ENCODE measurements at places on chromosomes 1 and 21.

GRCh38 chr1:234490793-234491479 is 12.0 kb upstream of the TARBP1 start:
- no peak for DNase-seq

DNA sequence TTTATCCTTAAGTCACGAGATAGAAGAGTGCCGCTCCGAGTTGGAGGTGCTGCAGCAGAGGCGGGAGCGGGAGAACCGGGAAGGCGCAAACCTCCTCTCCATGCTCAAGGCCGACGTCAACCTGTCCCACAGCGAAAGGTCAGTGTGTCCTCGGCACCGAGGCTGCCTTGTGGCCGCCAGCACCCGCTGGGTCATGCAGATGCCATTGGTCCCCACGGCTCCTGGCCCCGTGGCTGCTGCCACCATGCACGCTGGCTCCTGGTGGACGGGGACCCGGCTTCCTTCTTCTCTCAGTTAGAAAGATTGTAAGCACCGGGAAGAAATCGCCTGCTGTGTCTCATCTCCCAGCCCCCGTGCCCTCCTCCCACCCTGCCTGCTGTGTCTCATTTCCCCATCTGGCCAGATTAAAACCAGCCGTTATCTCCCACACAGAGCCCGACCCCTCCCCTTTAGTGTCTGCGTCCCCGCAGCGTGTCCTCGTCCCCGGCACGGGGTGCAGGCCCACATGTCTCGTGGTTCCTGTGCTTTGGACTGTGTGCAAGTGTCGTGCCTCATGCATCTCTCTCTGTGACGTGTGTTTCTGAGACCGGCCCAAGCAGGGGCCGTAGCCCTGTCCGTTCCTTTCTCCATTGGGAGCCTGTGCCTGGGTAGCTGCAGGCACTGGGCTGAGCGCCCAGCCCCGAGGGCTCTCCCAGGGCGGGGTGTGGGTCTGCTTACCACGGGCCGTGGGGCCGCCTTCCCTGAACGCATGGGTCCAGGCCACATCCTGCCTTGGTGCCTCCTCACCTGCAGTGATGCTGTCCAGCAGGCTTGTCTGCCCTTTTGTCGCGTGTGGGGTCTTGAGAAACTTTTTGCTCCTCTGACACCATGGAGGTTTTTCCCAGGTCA is 62.1 kb downstream of the PCNT start:
- no peak for DNase-seq

DNA sequence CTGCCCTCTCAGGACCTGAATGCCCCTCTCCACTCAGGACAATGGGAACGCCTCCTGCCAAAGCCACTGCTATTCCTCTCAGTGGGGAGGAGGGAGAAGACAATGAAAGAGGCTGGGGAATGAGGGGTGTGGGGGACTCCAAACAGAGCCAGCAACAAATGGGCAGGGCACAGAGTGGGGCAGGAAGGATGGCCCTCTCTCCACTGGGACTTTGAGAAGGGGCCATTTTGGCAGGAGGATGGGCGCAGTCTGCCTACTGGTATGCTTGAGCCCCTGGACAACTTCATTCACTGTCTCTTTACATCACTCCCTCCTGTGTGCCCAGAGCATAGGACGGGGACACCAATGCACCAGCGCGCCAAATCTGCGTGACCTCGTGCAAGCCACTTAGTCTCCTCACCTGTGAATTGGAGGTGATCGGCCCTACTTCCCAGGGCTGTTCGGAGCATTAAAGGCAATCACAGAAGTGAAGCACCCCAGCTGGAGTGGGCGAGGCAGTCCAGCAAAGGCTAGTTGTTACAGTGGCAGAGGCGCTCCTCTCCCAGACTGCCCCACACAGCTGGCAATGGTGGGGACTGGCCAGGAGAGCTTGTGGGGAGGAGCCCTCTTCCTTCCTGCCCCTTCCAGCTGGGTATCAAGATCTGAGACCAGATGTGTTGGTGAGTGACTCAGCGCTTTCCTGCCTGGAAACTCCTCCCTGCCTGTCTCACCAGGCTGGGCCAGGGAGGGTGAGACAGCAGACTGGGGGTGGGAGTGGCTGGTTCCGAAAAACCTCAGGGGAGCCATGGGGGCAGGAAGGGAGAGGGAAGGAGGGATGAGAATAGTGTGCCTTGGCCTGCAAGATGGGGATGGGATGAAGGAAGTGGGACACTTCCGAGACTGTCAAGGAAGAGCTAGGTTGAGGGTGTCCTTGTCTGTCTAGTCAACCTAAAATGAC is 22.4 kb upstream of the SYNC start:
- no peak for DNase-seq

DNA sequence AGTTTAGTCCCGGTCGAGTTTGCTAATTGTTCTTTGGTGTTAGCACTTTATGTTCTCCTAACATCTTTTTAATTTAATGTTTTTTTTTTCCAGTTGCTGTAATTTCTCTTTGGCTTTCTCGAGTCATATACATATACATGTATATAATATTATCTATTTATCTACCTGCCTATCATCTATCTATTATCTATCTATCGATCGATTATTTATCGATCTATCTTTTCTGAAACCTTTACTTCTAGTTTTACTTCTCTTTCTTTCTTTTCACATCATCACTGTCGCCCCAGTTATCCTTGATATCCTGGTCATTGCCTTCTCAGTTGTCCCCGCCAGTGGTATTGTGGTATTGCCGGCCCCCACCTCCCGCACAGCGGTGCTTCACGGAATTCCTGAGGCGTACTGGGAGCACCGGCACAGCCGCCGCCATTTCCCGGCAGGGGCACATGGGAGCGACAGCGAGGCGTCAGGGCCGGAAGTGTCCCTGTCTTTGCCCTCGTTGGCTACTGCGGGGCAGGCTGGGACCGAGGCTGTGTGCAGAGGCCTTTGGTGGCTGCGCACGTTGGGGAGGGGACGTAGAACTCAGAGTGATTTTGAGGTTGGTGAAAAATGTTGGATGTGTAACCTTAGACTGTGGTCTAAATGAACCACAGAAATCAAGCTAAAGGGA is 101.1 kb downstream of the NUF2 start:
- DNase-seq: no peak

GRCh38 chr1:5456090-5456811 is 536.0 kb downstream of the NPHP4 start:
- no peak for DNase-seq

- peak; percentile 80 for DNase-seq
These were observed at the start of gene PTPRF for GRCh38 chr1:43530483-43531106. TSS of gene PTPRF (plus strand) at chr1:43530883. CDS start at chr1:43545076, 14,193 bp downstream.

- no peak for DNase-seq
These were observed 978 bp downstream of the PRDM15 start for GRCh38 chr21:41877901-41878830.

GRCh38 chr1:176144526-176144925 is 62.6 kb downstream of the COP1 start:
- no peak for DNase-seq

- no peak for DNase-seq
These were observed 278.3 kb downstream of the KCTD3 start for GRCh38 chr1:215845234-215845891.

GRCh38 chr1:47837056-47837830 is 159.9 kb downstream of the TRABD2B start:
- DNase-seq: no peak

GRCh38 chr1:9108056-9108665 is 20.7 kb downstream of the GPR157 start:
- DNase-seq: no peak

- no peak for DNase-seq
These were observed 356.3 kb upstream of the C1orf174 start for GRCh38 chr1:4256351-4256750.

GRCh38 chr1:67561704-67562113 is 123.3 kb upstream of the GADD45A start:
- DNase-seq: peak; percentile 97

- DNase-seq: no peak
These were observed 55.7 kb downstream of the WDR3 start for GRCh38 chr1:117985239-117985638.

DNA sequence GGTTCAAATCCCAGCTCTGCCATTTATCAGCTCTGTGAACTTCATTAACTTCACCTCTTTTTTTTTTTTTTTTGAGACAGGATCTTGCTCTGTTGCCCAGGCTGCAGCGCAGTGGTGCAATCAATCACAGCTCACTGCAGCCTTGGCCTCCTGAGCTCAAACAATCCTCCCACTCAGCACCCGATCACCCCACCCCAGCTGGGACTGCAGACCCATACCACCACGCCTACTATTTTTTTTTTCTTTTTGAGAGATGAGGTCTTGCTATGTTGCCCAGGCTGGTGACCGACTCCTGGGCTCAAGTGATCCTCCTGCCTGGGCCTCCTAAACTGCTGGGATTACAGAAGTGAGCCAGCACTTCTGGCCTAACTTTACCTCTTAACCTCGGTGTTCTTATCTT is 2.2 kb upstream of the TRIT1 start:
- DNase-seq: no peak

DNA sequence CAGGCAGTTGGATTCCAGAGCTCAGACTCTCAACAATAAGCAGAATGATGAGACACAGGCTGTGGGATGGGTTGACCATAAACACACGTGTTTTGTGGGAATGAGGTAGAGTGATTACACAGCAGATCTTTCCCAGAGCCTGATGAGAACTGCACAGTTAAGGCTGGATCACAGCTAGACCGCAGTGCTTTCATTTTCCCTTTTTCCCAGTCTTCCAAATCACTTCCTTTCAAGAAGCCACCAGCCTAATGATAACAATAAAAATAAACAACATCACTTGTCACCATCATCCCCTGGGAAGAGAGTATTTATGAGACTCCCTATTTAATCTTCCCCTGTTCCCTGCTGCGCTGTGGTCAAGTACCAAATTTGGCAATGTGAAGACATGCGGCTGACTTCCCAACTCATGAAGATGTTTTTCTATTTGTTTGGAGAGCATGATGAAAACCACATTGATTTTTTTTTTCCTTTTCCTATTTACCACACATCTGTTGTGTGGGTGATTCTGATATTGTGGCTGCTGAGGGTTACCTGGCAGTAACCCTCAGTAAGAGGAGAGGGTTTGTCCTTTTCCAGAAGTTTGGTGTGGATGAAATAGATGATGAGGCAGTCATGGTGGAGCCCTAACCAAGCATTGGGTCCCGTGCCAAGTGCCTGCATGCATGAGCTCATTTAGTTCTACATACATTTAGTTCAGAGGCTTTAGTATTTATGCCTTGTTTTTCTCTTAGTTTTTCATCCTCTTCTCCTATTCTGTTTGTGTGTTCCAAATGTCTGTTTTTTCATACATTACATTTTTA is 248.9 kb upstream of the HOOK1 start:
- no peak for DNase-seq

DNA sequence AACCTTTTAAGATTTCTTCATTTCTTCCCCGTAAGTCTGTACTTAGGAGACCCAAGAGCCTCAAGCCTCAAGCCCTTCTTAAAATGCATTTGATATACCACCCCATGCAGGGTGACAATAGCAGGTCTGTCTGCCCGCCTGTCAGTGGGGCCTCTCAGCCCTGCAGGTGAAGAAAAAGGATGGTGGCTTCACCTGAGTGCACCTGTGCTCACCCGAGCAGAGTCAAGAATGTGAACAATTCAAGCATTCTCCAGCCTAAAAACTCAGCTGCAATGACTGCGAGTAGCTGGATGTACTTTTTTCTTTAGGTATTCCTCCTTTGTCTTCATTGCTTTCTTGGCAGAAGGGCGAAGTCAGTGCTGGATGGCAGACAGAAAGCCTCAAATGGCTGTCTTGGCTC is 203.3 kb downstream of the LMX1A start:
- no peak for DNase-seq

DNA sequence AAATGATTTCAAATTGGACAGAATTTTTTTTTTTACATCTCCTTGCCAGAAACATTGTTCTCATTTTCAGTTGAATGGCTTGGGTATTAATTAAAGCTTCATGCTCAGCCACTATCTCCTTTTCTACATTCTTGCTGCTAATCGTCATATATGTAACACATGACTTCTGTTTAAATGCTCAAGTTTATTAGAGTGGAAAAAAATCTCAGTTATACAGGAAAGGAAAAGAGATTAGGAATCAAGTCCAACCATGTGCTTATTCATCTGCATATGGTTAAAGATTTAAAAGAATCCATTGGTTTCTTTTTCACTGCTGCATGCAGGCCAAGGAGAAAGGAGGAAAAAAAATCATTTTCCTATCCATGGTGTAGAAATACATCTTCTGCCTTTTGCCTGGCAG is 47.3 kb upstream of the CNN3 start:
- DNase-seq: no peak

DNA sequence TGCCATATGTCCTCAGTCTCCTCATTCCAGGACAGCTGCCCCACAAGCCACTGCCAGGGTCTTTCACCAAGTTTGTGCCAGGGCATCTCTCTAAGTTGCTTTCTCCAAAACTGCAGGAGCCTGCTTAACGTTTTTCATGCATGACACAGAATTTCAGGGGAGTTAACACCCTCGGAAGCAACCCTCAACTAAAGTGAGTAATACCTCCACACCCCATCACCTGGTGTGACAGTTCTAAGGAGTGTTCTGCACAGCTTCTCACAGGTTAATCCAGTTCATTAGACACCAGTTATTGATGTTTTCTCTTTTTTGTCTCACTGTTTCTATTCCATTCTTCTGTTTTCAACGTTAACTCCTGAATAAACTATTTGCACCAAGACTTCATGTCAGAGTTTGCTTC is 115.0 kb downstream of the BACH1 start:
- no peak for DNase-seq

DNA sequence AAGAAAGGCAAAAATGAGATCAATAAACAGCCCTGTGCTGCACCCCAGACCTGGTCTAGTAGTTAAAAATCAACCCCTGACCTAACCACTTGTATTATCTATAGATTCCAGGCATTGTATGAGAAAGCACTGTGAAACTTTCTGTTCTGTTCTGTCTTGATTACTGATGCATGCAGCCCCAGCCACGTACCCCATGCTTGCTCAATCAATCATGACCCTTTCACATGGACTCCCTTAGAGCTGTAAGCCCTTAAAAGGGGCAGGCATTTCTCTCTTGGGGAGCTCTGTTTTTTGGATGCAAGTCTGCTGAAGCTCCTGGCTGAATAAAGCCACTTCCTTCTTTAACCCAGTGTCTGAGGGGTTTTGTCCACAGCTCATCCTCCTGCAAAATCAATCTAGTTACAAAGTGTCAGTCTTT is 24.2 kb upstream of the CD34 start:
- no peak for DNase-seq

- no peak for DNase-seq
These were observed 77.4 kb upstream of the BMP8A start for GRCh38 chr1:39413902-39414528.

GRCh38 chr1:21254335-21254951 is 35.8 kb downstream of the ECE1 start:
- DNase-seq: no peak

DNA sequence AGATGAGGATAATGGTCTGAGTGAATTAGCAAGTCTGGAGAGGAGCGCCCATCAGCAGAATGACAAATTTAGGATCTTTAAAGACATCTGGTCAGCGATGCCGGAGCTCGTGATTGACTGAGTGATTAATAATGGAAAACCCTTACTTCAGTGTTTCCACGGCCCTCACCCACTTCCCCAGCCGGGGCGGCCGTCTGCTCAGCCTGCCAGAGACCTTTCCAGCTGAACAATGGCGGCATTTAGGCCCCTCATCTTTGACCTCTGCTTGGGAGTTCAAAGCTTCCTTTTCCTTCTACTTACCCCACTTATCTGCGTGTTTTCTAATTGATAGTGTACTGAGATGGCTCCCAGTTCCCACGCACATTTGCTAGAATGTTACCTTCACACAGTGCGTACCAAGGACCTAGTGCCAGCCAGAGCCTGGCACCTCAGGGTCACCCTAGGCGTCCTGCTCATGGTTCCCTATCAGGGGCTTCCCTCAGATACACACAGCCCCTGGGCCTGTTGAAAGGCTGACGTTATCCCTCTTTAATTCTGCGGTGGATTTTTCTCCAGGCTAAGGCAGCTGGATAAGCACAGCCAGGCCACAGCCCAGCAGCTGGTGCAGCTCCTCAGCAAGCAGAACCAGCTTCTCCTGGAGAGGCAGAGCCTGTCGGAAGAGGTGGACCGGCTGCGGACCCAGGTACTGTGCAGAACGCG is 232.8 kb downstream of the SDCCAG8 start:
- no peak for DNase-seq

All from left lobe of liver (tissue), 2 donors.